Mesothelial cell of epicardium (in vitro differentiated cells): ENCODE measurements at places on chromosomes 5 and 9. TPM values are rescaled to one million over a fixed set of nuclear protein-coding genes. Genes with fewer than 3 reads are reported as not detected.
A peak's percentile ranks its signal among the peaks of the same experiment; 100 is the strongest.

- peaks cover 17% of the 10 kb centered on the region for H3K4me1 ChIP-seq
- no peaks in the 10 kb centered on the region for H3K36me3 ChIP-seq
- H3K27ac ChIP-seq, result no peak overlapping the region
- DNase-seq, result no peak
- no peak overlapping the region for H3K4me3 ChIP-seq
These were observed 163.4 kb upstream of the CD180 start for GRCh38 chr5:67360047-67360446.

- DNase-seq, result no peak
- H3K36me3 ChIP-seq, result no peaks in the 10 kb centered on the region
- peaks cover 15% of the 10 kb centered on the region for H3K27me3 ChIP-seq
- H3K4me3 ChIP-seq, result no peak overlapping the region
- H3K27ac ChIP-seq, result no peak overlapping the region
These were observed 61.0 kb downstream of the GTF3C4 start for GRCh38 chr9:132731230-132731629.

Gene GPR150
- total RNA-seq, result not detected in 3 replicates

Gene SLC45A2
- total RNA-seq, result 0.45 to 0.63 TPM (median 0.62 TPM) in 3 replicates

DNA sequence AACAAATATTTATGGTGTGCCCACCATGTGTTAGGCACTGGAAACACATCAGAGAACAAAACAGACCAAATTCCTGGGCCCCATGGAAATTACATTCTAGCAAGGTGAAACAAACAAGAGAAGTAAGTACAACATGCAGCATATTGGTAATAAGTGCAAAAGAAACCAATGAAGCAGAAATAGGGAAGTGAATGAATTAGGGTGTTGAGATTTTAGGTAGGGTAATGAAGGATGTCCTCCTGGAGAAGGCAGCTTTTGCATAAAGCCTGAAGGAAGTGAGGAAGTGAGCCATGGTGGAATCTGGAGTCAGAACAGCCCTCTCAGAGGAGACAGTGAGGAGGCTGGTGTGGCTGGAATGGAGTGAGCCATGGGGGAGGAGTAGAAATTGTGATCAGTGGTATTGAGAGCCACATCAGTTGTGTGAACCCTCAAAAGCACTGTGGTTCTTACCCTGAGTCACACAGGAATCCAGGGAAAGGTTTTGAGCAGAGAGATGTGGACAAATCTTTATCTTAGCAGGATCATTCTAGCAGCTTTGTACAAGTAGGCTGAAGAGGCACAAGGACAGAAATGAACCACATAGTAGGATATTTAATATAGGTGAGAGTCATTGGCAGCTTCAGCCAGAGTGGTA, 52.7 kb upstream of the ARL15 start:
- DNase-seq, result no peak
- H3K36me3 ChIP-seq, result no peaks in the 10 kb centered on the region
- no peaks in the 10 kb centered on the region for H3K27me3 ChIP-seq
- H3K27ac ChIP-seq, result no peak overlapping the region

Gene GMCL2
- total RNA-seq, result not detected in 3 replicates

DNA sequence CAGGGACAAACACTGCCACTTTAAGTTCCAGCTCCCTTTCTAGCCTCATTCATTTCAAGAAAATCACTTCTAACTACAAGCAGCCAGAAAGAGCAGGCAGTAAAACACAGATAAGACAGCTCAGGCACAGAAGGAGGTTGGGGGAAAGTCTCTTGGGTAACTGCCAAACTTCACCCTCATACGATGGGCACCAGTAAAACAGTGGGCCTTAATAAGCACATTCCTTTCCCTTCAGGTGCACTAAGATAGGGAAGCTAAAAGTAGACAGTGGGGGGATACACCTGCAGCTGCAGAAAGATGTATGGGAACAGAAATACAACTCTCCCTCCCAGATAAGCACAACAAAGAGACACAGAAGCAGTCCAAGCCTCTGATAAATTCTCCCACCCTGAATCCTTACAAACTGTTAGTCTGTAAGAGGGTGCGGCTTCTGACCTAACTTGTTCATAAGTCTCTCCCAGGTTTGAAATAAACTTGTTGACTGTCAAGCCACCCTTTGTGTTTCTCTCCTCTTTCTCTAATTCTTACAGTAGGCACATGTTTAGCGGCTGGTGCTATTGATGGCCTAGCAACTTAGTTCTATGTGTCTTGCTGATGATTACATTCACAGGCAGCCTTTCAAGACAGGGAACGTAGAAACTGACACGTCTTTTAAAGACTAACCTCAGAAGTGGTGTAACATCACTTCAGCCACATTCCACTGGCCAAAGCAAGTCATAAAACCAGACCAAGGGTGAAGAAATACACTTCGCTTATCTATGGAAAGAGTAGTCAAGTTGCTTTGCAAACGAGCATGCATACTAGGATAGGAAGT, 6.8 kb upstream of the CKS2 start:
- peak overlapping the region; percentile 39 for H3K27ac ChIP-seq
- no peak overlapping the region for H3K4me3 ChIP-seq
- peaks cover 7% of the 10 kb centered on the region for H3K4me1 ChIP-seq
- no peak for DNase-seq
- no peaks in the 10 kb centered on the region for H3K27me3 ChIP-seq
- peaks cover 1% of the 10 kb centered on the region for H3K36me3 ChIP-seq

Gene FCN1
- not detected in 3 replicates for total RNA-seq

- H3K27me3 ChIP-seq, result no peaks in the 10 kb centered on the region
- H3K36me3 ChIP-seq, result peaks cover 8% of the 10 kb centered on the region
- no peak for DNase-seq
- H3K4me1 ChIP-seq, result peaks cover 21% of the 10 kb centered on the region
- H3K27ac ChIP-seq, result peak overlapping the region; percentile 62
These were observed 40.5 kb upstream of the KIAA1958 start for GRCh38 chr9:112446080-112446479.

- no peak overlapping the region for H3K4me3 ChIP-seq
- DNase-seq, result no peak
- no peaks in the 10 kb centered on the region for H3K27me3 ChIP-seq
- H3K4me1 ChIP-seq, result peaks cover 6% of the 10 kb centered on the region
These were observed 488.1 kb upstream of the PAPPA start for GRCh38 chr9:115665519-115665918.

- no peak overlapping the region for H3K4me3 ChIP-seq
- H3K27me3 ChIP-seq, result no peaks in the 10 kb centered on the region
- no peak overlapping the region for H3K27ac ChIP-seq
These were observed 222.6 kb upstream of the PIK3R1 start for GRCh38 chr5:67992923-67993322.

GRCh38 chr9:34891386-34891785, 66.7 kb upstream of the PHF24 start:
- H3K36me3 ChIP-seq, result no peaks in the 10 kb centered on the region
- H3K4me3 ChIP-seq, result no peak overlapping the region
- no peak overlapping the region for H3K27ac ChIP-seq

- no peak for DNase-seq
- H3K4me3 ChIP-seq, result no peak overlapping the region
These were observed 58.3 kb downstream of the SVEP1 start for GRCh38 chr9:110521206-110521605.

- no peak overlapping the region for H3K4me3 ChIP-seq
- peaks cover 9% of the 10 kb centered on the region for H3K4me1 ChIP-seq
- H3K27ac ChIP-seq, result no peak overlapping the region
These were observed 1.7 kb downstream of the PCDHA10 start for GRCh38 chr5:140857177-140857986.

GRCh38 chr9:138022756-138023393, 145.3 kb downstream of the CACNA1B start:
- H3K4me3 ChIP-seq, result peak overlapping the region; percentile 33
- H3K4me1 ChIP-seq, result no peaks in the 10 kb centered on the region
- H3K27ac ChIP-seq, result no peak overlapping the region
- peaks cover 69% of the 10 kb centered on the region for H3K27me3 ChIP-seq
- H3K36me3 ChIP-seq, result no peaks in the 10 kb centered on the region

GRCh38 chr5:87765009-87765408, 352.3 kb upstream of the CCNH start:
- no peak overlapping the region for H3K27ac ChIP-seq
- H3K4me3 ChIP-seq, result no peak overlapping the region
- no peak for DNase-seq
- H3K36me3 ChIP-seq, result no peaks in the 10 kb centered on the region
